ENCODE measurements at places on chromosomes 2 and 18. TPM values are rescaled to one million over a fixed set of nuclear protein-coding genes. Genes with fewer than 3 reads are reported as not detected.
A peak's percentile ranks its signal among the peaks of the same experiment; 100 is the strongest.

Gene TEX44
- total RNA-seq = not detected

DNA sequence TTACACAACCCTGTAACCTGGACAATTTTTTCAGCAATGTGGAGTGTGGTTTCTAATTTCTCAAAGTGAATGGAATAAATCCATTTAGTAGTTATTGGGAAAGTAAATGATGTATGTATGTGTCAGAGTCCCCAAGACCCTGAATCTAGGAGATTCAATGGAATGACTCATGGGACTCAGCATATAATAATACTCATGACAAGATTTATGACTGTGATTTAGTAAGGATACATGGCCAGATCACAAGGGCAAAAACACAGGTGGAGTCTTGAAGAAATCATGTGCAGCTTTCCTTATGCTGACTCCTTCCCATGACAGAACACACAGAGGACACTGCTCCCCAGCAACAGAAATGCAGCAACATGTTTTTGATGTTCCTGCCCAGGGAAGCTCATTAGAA, 1877.7 kb upstream of the LRRTM1 start:
- DNase-seq = no peak

DNA sequence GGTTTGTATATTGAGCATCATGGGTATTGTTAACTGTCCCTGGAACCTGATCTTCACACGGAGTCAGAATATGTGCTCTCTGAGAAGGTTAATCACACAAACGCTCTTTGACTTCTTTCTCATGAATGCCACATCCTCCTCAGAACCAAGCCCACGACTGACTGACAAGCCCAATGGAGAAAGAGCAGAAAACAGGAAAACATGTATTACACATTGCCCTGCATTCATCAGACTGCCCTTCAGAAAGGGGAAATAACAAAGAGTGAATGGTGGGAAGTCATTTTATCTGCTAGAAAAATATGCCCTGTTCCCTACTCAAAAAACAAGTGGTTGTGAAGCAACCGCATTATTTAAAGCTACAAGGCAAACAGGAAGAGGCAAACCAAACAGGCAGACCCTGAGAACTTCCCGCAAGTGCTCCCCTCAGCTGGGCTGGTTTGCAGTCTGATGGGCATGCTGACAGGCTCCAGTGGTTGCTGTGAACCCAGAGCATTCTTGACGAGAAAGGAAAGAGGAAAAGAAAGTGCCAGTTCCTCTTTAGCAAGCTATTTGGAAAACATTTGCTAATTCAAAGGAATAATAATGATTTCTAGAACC, 172.9 kb upstream of the SETBP1 start:
- DNase-seq = no peak

DNA sequence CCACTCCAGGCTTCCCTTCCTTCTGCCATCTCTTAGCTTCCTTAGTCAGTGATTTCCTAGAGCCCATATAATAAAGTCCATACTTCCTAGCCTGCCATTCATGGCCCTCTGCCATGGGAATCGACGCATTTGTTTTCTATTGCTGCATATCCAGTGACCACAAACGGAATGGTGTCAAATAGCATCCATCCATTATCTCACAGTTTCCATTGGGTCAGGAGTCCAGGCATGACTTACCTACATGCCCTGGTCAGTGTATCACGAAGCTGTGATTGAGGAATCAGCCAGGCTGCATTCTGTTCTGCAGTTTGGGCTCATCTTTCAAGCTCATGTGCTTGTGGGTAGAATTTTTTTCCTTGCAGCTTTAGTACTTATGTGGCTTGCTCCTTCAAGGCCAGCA, 209.7 kb upstream of the EPAS1 start:
- no peak for DNase-seq

- peak; percentile 60 for DNase-seq
Observed at GRCh38 chr2:27003857-27004256, 28.9 kb upstream of the TMEM214 start.

DNA sequence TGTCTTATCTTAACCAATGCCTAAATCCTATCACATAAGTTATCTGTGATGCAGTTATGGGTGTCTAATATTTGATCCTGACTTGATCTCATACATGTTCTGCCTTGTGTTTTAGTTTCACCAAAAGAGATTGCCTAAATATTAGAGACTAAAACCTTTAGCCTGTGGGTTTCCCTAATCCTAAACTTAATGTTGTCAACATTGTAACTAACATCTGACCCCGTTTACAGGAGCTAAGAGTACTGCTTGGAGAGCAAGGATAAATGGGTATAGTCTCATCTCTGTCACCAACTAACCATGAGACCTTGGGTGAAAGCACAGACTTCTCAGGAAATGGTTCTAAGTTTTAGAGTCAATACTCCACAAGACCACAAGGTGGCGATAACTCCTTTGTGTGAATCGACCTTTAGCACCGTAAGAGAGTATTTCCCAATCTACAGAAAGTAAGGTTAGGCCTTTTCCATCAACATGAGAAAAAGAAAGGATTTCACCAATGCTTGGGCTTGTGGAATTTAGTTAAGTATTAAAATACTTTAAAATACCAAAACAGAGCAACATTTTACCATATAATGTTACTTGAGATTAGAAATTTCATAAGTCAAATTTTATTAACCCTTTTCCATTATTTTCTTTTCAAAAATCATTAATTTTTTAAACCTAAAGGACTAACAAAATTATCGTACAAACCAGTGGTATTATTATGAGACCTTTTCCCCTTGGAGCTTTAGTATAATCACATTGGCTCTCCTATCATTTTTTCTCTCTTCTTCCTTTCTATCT, 60.5 kb downstream of the G6PC2 start:
- peak; percentile 85 for DNase-seq

DNA sequence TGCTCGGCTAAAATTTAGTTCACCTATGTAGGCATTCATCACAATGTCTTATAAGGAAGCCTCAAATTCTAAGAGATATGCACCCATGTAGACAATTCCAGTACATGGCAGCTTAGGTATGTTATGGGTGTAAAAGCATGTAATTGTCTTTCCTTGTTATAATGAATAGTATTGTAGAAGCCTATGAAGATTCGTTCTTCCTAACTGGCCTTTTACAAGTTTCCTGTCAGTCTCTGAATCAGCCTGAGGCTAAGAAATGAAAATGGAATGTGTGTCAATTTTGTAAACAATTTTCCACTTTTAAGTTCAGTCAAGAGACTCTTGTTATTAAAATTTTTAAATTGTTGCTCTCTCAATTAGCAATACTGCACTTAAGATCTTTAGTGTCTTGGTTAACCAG, 189.9 kb upstream of the GALNT5 start:
- DNase-seq = no peak

DNA sequence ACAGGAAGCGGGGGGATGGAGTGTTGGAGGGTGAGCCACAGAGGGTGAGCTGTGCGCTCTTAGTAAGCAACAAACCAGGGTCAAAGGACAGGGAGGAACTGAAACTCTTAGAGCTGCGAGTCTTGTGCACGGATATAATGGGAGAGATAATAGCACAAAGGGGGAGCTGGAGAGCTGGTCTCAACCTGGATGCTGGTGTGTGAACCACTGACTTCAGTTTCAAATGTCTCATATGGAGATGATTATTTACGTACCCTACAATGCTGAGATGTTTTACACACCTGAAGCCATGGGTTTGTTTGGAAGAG, 35.9 kb downstream of the PTGR3 start:
- DNase-seq = peak; percentile 2

Gene RTP5
- not detected for total RNA-seq

- no peak for DNase-seq
Observed at GRCh38 chr2:5869936-5870335, 177.8 kb downstream of the SOX11 start.

DNA sequence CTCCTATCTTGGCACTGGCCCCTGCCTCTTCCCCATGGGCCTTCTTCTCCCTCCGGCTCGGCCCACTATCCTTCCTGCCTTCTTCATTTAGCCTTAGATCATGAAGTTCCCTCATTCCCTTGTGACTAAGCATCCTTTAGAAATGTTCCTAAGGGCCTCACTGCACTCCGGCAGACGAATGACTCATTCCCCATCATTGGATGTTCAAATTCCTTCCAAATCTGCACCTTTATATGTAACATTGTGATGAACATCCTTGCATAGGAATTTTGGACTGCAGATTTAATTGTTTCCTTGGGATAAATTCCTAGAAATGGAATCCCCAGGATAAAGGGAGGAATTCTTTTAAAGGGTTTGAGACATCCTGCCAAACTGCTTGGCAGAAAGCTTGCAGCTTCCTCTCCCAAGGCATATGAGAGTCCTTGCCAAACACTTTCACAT, 19.0 kb downstream of the CRACDL start:
- peak; percentile 94 for DNase-seq

Gene NAT8
- total RNA-seq = not detected

Gene TMEM198
- 1.1 TPM for total RNA-seq

- DNase-seq = no peak
Observed at GRCh38 chr2:129730979-129731378, 248.5 kb upstream of the RAB6C start.

Gene EMX1
- total RNA-seq = not detected

GRCh38 chr2:236763857-236764256, 194.2 kb downstream of the ACKR3 start:
- no peak for DNase-seq

Gene DQX1
- 0.27 TPM for total RNA-seq

DNA sequence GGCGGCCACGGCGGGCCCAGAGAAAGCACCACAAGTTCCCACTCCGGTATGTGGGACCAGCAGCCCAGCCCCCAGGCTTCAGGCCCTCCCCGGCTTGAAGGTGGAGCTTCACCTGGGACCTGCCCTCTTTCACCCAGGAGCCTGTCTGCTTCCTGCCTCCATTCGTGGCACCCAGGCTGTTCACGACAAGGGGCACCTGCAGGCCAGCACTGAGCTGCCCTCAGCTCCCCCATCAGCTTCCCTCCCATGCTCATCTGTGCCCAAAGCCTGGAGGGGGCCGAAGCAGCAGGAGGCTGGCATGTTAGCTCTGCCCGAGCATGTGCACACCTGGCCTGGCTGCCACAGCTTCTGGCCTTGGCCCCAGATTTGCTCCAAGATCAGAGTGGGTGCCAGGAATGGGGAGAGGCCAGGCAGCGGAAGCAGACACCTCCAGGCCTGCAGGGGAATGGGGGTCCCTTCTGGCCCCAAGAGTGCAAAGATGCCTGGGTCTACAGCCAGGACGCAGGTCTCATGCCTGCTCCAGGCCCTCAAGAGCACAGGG, 312.4 kb upstream of the SYT4 start:
- DNase-seq = no peak

- peak; percentile 34 for DNase-seq
Observed at GRCh38 chr2:233772583-233772982, 5.5 kb upstream of the MROH2A start.

DNA sequence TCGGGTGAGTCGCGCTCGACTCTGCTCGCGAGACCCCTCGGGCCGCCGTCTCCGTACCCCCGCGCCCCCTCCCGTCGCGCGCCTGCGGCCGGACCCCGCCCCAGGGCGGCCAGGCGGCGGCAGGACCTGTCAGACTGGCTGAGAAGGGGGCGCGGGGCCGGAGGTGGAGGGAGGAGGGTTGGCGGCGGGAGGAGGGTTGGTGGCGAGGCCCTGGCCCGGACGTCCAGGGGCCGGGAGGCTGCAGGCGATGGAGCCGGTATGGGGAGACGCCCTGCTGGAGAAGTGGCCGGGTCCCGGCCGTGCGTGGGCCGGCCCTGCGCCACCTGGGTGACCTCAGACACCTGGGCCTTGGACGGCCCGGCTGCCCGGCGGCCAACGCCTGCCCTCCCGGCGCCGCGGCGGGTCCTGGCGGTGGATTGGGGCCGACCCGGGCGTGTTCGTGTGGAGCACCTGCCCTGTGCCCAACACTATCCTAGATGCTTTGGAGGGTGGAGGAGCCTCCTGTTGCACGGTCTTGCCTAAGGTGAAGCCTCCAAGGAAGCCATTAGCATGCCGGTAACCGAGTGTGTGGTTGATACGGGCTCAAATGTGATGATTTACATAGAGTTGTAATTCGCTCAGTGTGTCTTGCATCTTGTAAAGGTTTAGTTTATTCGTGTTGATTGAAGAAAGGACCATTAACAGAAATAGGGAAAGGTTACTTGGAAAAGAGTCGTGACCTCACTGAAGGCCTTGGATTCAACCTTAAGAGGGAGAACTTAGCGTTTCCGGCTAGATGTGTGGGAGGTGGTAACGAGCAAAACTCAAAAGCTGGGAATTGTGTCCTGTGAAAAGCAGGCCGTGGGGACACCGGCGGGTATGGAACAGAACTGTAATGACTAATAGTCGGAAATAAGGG, 550 bp downstream of the MYL12B start:
- peak; percentile 50 for DNase-seq

DNA sequence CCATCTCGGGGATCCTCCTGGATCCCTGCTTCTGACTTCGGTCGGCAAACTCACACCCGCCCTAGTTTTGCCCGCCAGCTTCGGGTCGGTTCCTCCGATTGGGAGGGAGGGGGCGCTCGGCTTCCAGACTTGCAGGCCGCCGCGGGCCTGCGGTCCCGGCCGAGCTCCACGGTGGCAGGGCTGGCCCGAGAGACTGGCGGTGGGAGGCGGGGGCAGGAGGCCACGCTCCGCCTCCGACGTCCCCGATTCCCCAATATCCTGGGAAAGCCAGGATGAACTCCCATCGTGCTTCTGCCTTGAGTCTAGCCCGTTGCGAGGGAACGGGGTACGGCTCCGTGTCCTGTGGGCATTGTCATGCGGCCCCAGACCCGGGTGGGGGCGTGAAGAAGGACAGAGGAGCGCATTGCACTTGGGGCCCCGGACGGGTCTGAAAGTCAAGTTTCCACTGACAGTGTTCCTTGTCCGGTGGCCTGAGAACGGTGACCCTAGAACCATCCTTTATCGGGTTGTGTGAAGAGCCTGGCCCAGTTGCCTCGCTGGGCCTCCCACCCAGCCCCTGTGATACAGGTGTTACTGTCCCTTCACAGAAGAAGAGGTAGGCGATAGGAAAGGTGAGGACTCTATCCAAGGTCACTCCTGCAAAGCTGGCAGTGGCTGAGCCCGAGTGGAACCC, 2.4 kb upstream of the INHBB start:
- DNase-seq = peak; percentile 69

GRCh38 chr2:212815453-212815852, 276.9 kb upstream of the ERBB4 start:
- no peak for DNase-seq

DNA sequence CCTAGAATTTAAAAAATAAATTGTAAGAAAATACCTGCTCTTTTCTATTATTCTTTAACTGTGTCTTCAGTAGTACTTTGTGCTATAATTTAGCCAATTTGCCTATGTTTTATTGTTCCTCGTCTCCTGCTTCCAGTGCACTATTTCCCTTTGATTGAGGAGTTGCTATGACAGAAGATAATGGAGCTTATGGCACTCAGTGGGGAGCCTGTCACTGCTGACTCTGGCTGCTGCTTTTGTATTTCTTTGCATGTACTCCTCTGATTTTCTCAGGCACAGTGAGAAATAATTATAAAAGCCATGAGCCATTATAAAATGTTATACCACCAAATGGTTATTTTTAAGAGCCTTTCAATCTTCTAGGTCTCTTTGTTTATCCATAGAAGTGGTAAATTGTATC, 1310.8 kb upstream of the SLC39A10 start:
- no peak for DNase-seq
